CD4-positive, alpha-beta T cell (primary cell): ENCODE measurements at places on chromosomes 11 and 22.

- no peak overlapping the region for H3K27ac ChIP-seq
- H3K4me1 ChIP-seq = no peaks in the 10 kb centered on the region
- H3K4me3 ChIP-seq = no peak overlapping the region
- no peak for DNase-seq
- peaks cover 2% of the 10 kb centered on the region for H3K27me3 ChIP-seq
These were observed 90.2 kb upstream of the ISX start for GRCh38 chr22:34975721-34976120.

DNA sequence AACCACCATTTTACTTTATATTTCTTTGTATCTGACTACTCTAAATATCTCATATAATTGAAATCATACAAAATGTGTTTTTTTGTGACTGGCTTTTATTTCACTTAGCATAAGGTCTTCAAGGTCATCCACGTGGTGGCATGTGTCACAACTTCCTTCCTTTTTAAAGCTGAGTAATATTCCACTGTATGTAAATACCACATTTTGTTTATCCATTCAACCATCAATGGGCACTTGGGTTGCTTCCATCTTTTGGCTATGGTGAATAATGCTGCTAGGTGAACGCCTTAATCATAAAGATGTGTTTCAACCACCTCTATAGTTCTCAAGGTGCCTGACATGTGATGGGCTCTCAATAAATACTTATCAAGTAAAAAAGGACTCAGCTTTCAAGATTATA lies 15.5 kb downstream of the RAB30 start:
- no peak overlapping the region for H3K4me3 ChIP-seq
- no peak overlapping the region for H3K27ac ChIP-seq
- peaks cover 13% of the 10 kb centered on the region for H3K4me1 ChIP-seq

- H3K36me3 ChIP-seq = no peaks in the 10 kb centered on the region
- no peaks in the 10 kb centered on the region for H3K4me1 ChIP-seq
These were observed 15.5 kb upstream of the ZFTA start for GRCh38 chr11:63783925-63784592.

GRCh38 chr22:43860831-43861230 lies 1.5 kb downstream of the SULT4A1 start:
- H3K27me3 ChIP-seq = peaks cover 37% of the 10 kb centered on the region
- no peaks in the 10 kb centered on the region for H3K4me1 ChIP-seq
- no peaks in the 10 kb centered on the region for H3K36me3 ChIP-seq
- H3K4me3 ChIP-seq = no peak overlapping the region

DNA sequence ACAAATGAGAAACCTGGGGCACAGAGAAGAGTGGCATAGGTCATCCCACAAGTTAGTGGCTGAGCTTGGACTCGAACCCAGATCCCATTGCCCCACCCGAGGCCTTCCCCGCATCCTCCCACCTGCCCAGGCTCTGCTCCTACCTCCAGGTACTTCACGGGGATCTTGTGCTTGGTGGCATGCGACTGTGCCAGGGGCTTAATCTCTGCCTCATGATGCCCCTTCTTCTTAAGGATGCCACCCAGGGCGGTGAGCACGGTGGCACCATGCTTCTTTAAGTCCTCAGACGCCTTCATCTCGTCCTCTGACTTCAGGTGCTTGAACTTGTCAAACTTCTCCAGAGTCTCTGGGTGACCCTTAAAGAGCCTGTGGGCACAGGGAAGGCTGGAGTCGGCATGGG lies 6.4 kb downstream of the MB start:
- DNase-seq = no peak
- no peak overlapping the region for H3K4me3 ChIP-seq
- H3K27ac ChIP-seq = no peak overlapping the region
- peaks cover 4% of the 10 kb centered on the region for H3K27me3 ChIP-seq

DNA sequence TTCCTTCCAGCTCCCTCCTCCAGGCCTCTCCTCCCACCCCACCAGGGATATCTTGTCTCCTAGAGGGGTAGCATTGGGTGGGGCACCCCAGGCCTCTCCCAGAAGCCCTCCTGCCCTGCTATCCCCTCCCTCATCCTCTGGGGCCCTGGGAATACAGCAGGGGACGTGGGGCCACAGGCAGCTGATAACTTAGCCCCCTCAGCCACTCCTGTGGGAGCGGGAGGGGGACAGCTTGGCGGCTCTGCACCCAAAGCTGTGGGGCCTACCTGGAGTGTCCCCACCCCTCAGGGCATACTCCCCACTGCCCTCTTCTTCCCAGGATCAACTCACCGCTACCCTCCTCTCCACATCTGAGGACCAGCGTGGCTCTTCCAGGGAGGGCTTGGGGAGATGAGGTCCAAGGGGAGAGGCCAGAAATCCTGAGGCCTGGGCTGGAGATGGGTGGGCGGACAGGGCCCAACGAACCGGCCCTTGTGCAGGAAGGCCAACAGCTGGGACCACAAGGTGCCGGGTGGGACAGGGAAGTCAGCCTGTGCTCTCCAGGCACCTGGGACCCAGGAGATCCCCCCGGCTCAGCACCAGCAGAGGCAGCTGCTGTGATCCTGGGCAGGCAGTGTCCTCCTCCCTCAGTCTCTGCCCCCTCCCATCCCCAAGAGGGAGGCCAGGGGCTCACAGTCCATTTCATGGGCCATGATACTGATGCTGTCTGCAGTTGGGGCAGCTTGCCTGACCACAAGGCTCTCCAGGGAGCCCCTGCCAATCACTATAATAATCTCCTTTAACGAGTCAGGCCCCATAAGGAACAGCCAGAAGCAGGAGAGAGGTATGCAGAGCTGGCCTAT lies 23.2 kb downstream of the NEAT1 start:
- peaks cover 21% of the 10 kb centered on the region for H3K4me1 ChIP-seq
- H3K36me3 ChIP-seq = peaks cover 34% of the 10 kb centered on the region
- H3K27me3 ChIP-seq = no peaks in the 10 kb centered on the region

GRCh38 chr22:49724030-49724892 lies 103.4 kb downstream of the BRD1 start:
- H3K36me3 ChIP-seq = no peaks in the 10 kb centered on the region
- H3K4me1 ChIP-seq = peaks cover 28% of the 10 kb centered on the region
- H3K27me3 ChIP-seq = peaks cover 29% of the 10 kb centered on the region

DNA sequence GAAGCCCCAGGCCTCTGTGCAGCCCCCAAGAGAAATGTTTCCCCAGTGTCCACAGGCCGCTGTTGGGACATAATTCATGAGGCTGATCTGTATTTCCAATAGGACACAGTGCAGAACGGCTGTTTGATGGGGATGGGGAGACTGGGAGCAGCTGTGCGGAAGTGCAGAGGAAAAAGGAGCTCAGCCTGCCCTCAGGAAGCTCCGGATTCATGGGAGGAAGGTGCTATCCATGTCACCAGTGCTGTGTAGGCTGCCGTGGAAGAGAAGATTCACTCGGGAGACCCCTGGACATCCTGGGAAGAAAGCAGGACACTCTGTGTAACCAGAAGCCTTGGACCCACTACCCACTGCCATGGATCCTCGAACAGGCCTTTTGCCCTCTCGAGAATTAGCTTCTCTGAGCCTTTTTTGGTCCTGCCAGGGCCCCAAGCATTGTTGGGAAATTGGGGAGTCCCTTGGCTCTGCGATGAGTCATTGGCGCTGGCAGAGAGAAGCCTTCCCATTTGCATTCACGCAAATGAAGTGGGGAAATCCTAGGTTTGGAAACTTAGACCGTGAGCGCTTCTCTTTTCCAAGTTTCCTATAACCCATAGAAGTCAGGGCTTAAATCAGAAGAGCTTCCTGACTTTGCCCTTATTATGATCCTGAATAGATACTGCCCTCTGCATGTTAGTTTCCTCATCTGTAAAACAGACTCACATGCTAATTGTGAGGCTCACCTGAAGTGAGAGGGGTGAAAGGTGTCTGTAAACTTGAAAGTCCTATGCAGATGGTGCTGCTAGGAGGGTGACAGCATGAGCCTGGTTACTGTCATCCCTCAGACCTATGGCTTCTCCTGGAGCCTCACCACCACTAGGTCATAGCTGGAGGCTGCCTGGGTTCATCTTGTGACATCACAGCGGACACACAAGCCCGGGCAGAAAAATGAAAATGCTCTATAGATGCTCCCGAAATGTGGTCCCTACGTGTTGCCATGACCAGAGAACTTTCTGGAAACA lies 229.2 kb upstream of the B3GAT1 start:
- H3K27me3 ChIP-seq = no peaks in the 10 kb centered on the region
- H3K27ac ChIP-seq = no peak overlapping the region
- H3K4me1 ChIP-seq = no peaks in the 10 kb centered on the region
- no peak for DNase-seq

- H3K27ac ChIP-seq = no peak overlapping the region
- H3K27me3 ChIP-seq = no peaks in the 10 kb centered on the region
- no peak for DNase-seq
- peaks cover 11% of the 10 kb centered on the region for H3K4me1 ChIP-seq
- no peak overlapping the region for H3K4me3 ChIP-seq
- H3K36me3 ChIP-seq = no peaks in the 10 kb centered on the region
These were observed 81.4 kb downstream of the SLC1A2 start for GRCh38 chr11:35337914-35338305.

DNA sequence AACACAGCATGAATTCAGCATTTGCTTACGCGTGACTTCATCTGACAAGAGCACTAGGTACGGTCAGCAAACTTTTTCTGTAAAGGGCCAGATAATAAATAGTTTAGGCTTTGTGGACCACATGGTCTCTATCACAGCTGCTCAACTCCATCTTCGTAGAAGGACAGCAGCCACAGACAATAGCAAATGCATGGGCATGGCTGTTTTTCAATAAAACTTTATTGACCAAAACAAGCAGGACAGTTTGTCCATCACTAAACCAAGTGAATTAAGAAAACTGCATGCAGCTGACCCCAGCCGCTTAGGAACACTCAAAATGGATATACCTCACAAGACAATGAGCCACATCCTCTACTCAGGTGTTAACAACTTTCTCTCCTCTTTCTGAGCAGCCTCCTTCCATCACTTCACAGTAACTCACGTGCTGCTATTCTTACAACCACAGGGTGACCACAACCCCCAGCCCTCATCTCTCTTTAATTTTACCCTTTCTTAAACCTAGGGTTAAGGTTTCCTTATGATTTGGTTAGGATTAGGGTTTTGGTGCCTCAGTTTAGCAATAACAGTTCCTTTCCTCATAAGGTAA lies 22.7 kb upstream of the ARHGAP32 start:
- no peak overlapping the region for H3K27ac ChIP-seq
- no peaks in the 10 kb centered on the region for H3K27me3 ChIP-seq
- no peak for DNase-seq
- no peak overlapping the region for H3K4me3 ChIP-seq
- H3K4me1 ChIP-seq = no peaks in the 10 kb centered on the region
- H3K36me3 ChIP-seq = no peaks in the 10 kb centered on the region

GRCh38 chr11:66976028-66976467 lies 944 bp downstream of the C11orf86 start:
- no peak overlapping the region for H3K27ac ChIP-seq
- H3K27me3 ChIP-seq = no peaks in the 10 kb centered on the region
- no peaks in the 10 kb centered on the region for H3K36me3 ChIP-seq
- no peak overlapping the region for H3K4me3 ChIP-seq
- H3K4me1 ChIP-seq = no peaks in the 10 kb centered on the region
- peak; percentile 15 for DNase-seq

DNA sequence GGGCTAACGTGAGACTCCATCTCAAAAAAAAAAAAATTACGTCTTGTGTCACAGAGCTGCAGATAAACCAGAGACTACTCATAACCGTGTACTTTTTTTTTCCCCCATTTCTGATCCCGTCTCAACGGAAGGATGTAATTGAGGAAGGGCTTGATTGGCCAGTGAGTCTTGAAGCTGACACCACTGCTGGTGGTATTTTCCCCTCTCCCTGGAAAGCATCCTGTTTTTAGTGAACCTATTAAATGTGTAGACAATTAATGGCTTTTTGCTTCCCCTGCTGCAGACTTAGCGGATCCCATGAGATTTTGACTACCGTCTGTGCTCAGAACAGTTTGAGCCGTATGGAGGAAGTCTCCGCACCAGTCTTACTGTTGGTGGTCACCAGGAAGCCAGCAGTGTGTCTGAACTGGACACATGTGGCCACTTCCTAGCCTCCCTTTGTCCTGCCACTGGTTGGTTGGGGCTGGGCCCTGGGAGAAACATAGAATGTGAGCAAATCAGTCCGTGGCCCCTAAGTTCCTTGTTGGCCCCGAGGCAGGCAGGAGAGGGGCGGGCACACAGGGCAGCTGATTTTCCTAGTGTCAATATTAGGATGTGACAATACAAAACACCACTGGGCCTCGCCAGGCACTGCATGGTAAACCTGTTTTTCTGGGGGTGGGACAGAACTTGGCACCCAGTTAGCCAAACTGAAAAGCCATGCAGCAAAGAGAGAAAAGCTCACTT lies 3.1 kb downstream of the BIK start:
- peaks cover 16% of the 10 kb centered on the region for H3K4me1 ChIP-seq
- no peak overlapping the region for H3K4me3 ChIP-seq
- H3K36me3 ChIP-seq = no peaks in the 10 kb centered on the region
- H3K27ac ChIP-seq = no peak overlapping the region
- no peaks in the 10 kb centered on the region for H3K27me3 ChIP-seq

- no peak overlapping the region for H3K4me3 ChIP-seq
- no peak overlapping the region for H3K27ac ChIP-seq
- DNase-seq = no peak
- no peaks in the 10 kb centered on the region for H3K27me3 ChIP-seq
- no peaks in the 10 kb centered on the region for H3K36me3 ChIP-seq
- no peaks in the 10 kb centered on the region for H3K4me1 ChIP-seq
These were observed 74.9 kb upstream of the CAPRIN1 start for GRCh38 chr11:33976495-33977199.

GRCh38 chr11:124746621-124747243 lies 5.3 kb downstream of the VSIG2 start:
- peaks cover 32% of the 10 kb centered on the region for H3K4me1 ChIP-seq
- H3K27me3 ChIP-seq = no peaks in the 10 kb centered on the region

- H3K36me3 ChIP-seq = peaks cover 23% of the 10 kb centered on the region
- H3K27me3 ChIP-seq = no peaks in the 10 kb centered on the region
- H3K4me3 ChIP-seq = no peak overlapping the region
- no peak overlapping the region for H3K27ac ChIP-seq
These were observed 39.0 kb downstream of the UVRAG start for GRCh38 chr11:75853971-75854370.

DNA sequence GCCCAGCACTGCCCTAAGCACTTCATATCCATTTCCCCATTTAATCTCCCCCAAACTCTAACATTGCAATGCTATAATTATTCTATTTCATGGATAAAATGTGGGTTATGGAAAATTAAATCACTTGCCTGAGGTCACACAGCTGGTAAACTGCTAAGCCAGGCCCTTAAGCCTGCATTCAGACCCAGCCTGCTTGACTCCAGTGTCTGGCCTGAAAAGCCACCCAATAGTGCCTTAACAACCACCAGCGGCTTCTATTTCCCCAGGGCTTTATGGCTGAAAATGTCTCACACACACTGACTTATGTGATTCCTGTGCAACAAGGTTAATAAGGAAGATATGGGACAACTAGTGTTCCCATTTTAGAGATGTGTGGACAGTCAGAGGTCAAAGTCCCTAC lies 178.5 kb upstream of the SNX19 start:
- no peaks in the 10 kb centered on the region for H3K27me3 ChIP-seq
- no peaks in the 10 kb centered on the region for H3K36me3 ChIP-seq
- no peaks in the 10 kb centered on the region for H3K4me1 ChIP-seq
- no peak overlapping the region for H3K27ac ChIP-seq
- H3K4me3 ChIP-seq = no peak overlapping the region

GRCh38 chr11:16981651-16982194 lies 32.5 kb downstream of the PLEKHA7 start:
- H3K4me3 ChIP-seq = no peak overlapping the region
- peaks cover 12% of the 10 kb centered on the region for H3K4me1 ChIP-seq
- H3K36me3 ChIP-seq = no peaks in the 10 kb centered on the region
- no peak overlapping the region for H3K27ac ChIP-seq
- DNase-seq = no peak
